ENCODE measurements at places on chromosomes 3 and 15.

DNA sequence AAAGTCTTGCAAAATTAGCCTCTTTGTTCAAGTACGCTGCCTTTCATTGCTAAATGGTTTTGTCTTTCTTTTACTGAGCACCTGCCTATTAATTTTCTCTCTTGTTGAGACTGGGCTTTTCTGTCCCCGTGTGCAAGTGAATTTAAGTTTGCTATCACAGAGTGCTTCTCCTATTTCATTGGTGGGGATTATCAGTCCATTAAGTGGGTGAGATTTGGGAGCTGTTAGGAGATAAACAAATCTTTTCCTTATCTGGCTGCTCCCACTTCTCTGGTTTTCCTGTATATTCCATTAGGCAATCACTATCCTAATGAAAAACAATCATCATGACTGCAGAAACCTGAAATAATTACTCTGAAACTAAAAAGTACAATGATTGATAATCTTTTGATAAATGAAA, 254.2 kb downstream of the NR1D2 start:
- DNase-seq, result no peak

DNA sequence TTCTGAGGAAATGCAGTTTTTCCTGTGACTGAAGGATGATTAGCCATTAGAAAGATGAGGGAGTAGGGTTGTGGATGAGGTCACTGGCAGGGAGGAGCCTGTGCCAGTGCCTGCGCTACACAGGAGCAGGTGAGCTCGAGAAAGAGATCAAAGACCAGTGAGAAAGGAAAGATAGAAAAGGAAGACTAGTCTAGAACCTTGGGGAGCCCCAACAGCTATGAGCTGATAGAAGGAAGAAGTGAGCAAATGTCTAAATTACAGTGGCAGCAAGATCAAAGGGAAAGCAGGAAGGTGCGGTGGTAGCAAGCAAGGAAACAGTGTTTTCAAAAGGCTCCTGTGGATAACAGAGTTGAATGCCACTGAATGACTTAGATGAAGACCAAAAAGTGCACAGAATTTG, 39.6 kb downstream of the LNP1 start:
- DNase-seq, result no peak

GRCh38 chr15:57135800-57136199, 217.4 kb downstream of the TCF12 start:
- DNase-seq, result no peak

- DNase-seq, result no peak
These were observed 6.6 kb upstream of the ICE2 start for GRCh38 chr15:60485365-60486055.

- no peak for DNase-seq
These were observed 539.5 kb upstream of the AGTR1 start for GRCh38 chr3:148158210-148158609.

- DNase-seq, result peak; percentile 57
These were observed 14.2 kb downstream of the IQGAP1 start for GRCh38 chr15:90402223-90402622.

GRCh38 chr15:42616107-42616506, 40.7 kb downstream of the STARD9 start:
- no peak for DNase-seq

GRCh38 chr3:30401971-30402370, 204.4 kb upstream of the TGFBR2 start:
- no peak for DNase-seq

- DNase-seq, result no peak
These were observed 11.3 kb upstream of the IQGAP1 start for GRCh38 chr15:90376789-90377188.

DNA sequence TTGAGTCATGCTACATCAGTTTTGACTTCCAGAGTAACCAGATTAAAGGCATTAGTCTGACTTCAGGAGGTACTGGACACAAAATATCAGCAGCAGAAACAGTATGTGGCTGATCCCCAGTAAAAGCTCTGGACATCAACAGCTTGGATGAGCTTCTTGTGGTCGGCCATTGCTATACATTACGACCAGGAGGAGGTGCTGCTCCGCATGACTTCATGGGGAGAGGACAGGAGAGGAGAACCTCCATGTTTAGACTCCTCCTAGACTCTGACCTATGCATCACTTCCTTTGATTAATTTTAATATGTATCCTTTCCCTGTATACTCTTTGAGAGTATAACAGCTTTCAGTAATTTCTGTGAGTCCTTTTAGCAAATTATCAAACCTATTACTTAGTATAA, 285.6 kb upstream of the ARHGEF26 start:
- no peak for DNase-seq

- DNase-seq, result no peak
These were observed 961.7 kb downstream of the NTRK3 start for GRCh38 chr15:87294854-87295253.

GRCh38 chr3:42778644-42779043, 5.6 kb upstream of the CCDC13 start:
- DNase-seq, result no peak

GRCh38 chr3:107410606-107411005, 33.4 kb downstream of the CCDC54 start:
- DNase-seq, result no peak

- no peak for DNase-seq
These were observed 3.5 kb upstream of the TGFBR2 start for GRCh38 chr3:30602946-30603345.

DNA sequence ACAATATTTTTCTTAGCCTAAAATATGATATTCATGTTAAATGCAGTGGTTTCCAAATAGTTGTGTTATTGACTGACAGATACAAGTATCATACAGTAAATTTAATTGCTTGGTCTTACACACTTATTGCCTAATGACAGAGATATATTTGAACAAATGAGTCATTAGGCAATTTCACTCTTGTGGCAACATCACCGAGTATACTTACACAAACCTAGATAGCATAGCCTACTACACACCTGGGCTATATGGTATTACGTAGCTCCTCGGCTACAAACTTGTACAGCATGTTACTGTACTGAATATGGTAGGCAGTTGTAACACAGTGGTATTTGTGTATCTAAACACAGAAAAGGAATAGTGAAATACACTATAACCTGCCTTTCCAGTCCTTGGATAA, 50.3 kb downstream of the SERPINI1 start:
- DNase-seq, result no peak

- DNase-seq, result no peak
These were observed 20.0 kb downstream of the CERS3 start for GRCh38 chr15:100508641-100509300.

DNA sequence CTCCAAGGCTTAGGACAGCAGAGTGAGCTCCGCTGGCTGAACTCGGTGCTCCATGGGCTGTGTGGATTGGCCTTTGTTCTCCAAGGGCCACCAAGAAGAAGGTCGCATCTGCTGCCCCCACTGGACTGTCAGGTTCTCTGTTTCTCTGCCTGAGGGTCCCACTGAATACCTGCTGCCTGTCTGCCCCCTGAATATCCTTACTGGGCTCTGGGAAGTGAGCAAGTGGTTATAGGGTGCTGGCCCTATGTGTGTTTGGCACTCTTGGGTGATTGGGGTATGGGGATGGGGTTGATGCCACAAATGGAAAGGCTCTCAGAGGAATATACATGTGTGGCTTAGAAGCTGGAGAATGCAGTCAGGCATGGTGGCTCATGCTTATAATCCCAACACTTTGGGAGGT, 82.3 kb downstream of the THSD4 start:
- no peak for DNase-seq

GRCh38 chr15:85748729-85749128, 46.0 kb downstream of the KLHL25 start:
- DNase-seq, result no peak

GRCh38 chr15:101004986-101005747, 86.0 kb downstream of the LRRK1 start:
- DNase-seq, result no peak

- DNase-seq, result no peak
These were observed 120.2 kb upstream of the IGSF10 start for GRCh38 chr3:151581035-151581434.

DNA sequence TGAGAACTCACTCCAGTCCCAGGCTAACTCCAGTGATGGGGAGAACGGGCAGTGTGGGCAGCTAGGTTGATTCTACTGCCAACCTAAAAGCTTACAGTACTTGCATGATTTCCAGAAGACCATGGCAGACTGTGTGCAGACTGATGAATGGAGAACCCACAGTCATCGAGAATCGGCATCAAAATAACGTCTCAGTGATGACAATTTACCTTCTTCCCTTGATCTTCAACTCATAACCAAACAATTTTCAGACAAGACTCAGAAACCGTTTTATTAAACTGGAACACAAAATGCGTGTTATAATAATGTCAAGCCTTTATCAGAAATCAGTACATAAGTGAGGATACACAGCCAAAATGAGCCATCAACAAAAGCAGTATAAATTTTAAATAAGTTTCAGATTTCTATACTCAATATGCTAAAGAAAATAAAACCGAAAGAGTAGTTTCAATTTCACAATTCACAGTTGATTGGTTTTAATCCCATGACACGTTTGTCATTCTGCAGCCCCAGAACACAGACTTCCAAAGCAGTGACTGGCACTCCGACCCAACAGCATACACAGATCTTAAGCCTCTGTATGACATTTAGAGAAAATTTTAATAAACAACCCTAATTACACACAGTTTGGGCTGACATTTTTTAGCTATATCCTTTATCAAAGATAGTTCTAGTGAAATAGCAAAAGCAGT, 54.5 kb downstream of the ZMAT3 start:
- DNase-seq, result no peak

DNA sequence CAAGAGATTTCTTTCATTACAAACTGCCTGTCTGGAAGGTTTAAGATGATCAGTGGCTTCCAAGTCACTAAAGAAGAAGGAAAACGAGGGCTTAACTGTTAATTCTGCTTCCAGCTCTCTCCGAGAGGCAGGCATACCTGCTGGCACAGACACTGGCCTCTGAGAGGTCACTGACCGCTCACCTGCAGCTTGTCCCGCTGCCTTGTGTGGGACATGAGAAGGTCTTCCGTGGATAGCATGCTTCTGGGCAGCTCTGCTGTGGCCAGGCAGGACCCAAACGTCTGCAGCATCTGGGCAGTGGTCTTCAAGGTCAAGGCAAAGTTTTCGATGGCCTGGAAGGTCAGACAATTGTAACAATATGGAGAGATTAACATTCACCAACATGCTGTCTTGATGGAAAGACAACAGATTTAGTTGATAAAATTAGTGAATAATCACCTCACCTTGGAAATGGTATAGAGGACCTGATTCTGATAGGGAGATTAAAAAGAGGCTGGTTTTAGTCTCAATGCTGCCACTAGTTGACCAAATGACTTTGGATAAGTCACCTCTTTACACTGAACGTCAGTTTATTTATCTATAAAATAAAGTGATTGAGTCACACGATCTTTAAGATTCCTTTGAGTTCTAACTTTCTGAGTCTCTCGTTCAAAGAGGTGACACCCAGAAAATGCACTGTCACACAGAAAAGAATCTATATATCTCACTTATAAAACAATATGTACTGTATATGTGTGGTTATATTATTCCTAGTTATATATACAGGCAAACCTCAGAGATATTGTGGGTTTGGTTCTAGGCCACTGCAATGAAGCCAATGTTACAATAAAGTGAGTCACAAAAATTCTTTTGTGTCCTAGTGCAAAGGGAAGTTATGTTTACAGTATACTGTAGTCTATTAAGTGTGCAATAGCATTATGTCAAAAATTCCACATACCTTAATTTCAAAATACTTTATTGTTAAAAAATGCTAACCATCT, 65.1 kb downstream of the B3GNT5 start:
- DNase-seq, result peak; percentile 84

- DNase-seq, result no peak
These were observed 11.5 kb downstream of the CHSY1 start for GRCh38 chr15:101240358-101240757.

DNA sequence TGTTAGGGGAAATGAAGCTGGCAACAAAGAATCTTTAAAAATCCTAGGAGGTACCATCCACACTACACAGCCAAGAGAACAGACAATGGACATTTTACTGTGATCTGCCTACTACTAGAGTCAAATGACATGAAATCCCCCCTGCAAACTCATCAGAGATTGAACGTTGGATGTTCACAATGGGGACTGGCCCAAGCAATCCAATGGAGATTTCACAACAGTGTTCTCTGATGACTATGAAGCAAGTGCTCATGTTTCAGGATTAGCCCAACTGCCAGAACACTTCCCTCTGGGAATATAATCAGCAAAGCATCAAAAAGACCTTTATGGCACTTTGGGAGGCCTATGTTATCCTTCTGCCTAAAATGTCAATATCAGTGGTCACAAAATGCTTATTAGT, 97.8 kb downstream of the IGSF11 start:
- DNase-seq, result no peak

DNA sequence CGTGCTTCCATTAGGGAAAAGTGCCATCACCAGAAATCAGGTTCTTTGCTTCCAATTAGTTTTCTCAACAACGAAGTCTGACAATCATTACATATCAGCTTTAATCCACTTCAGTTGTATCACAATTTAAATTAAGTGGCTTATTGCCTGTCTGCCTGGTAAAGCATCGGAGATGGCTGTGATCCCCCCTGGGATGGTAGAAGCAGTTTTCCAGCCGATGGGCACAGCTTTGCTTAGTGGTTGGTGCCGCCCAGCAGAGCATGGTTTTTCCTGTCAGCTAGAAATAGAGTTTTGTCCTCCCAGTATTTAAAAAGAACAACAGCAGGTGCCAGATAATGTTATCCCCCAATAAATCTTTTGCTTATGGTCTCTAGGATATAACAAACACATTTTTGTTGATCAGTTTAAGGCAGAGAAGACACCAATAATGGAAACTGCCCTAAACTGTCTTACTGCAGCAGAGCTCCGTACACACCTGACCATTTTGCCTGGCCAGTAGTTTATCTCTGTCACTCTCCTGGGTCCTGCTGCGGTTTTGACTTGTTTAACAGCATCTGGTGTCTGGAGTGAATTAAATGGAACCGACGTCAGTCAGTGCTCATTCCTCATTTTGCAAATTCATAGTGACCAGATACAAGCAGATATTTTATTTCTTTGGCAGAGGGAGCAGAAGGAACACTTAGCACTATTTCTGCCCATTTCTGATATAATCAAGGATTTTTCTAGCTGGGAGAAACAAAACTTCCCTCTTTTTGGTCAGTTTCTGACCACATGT, 79.1 kb downstream of the SLC49A4 start:
- no peak for DNase-seq
